Hepatocyte (in vitro differentiated cells): ENCODE measurements at places on chromosomes 4 and X.

GRCh38 chr4:153710681-153711080 lies 26.6 kb downstream of the TLR2 start:
- H3K27me3 ChIP-seq = no peaks in the 10 kb centered on the region
- H3K36me3 ChIP-seq = no peaks in the 10 kb centered on the region
- DNase-seq = no peak
- H3K27ac ChIP-seq = no peak overlapping the region

GRCh38 chrX:51487960-51488267 lies 8.5 kb downstream of the NUDT11 start:
- H3K36me3 ChIP-seq = no peaks in the 10 kb centered on the region
- no peak overlapping the region for H3K4me3 ChIP-seq
- no peaks in the 10 kb centered on the region for H3K4me1 ChIP-seq
- no peak overlapping the region for H3K27ac ChIP-seq
- no peak for DNase-seq

DNA sequence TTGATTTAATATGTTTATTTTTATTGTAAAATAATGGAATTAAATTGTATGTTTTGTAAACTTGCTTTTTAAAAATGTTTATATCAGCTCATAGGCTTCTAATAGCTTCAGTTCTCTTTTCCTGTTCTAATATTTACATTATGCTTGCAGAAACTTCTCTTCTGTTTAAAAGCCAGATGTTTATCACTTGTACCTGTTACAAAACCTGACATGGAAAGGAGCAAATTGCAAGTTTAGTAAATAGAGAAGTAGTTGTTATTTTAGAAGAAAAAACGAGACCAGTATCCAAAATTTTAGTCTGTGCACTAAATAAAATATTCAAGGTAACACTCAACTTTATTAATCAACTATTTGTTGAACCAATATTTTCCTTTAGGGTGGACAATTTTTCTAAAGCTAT lies 69.4 kb upstream of the GUCY1A1 start:
- H3K4me1 ChIP-seq = peaks cover 5% of the 10 kb centered on the region
- DNase-seq = no peak
- H3K4me3 ChIP-seq = no peak overlapping the region
- no peaks in the 10 kb centered on the region for H3K36me3 ChIP-seq

GRCh38 chr4:41814565-41814964 lies 66.0 kb upstream of the PHOX2B start:
- no peak overlapping the region for H3K27ac ChIP-seq
- H3K4me1 ChIP-seq = no peaks in the 10 kb centered on the region
- peaks cover 48% of the 10 kb centered on the region for H3K27me3 ChIP-seq
- no peaks in the 10 kb centered on the region for H3K36me3 ChIP-seq
- no peak overlapping the region for H3K4me3 ChIP-seq

DNA sequence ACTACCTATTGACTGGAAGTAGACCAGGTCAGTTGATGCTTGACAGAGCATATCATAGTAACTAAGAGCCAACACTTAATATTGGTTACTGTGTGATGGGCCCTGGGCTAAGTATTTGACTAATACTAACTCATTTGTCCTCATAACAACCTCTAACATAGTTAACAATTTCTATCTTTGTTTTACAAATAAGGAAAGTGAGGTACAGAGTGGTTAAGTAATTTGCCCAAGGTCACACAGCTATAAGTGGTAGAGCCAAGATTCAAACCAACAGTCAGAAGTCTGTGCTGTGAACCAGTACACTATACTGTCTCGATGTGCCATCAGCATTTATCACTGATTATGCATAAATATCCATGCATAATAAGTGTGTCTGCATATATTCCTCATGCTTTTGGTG lies 27.1 kb upstream of the NUP54 start:
- no peak overlapping the region for H3K4me3 ChIP-seq
- H3K27ac ChIP-seq = no peak overlapping the region
- H3K4me1 ChIP-seq = no peaks in the 10 kb centered on the region
- no peak for DNase-seq

DNA sequence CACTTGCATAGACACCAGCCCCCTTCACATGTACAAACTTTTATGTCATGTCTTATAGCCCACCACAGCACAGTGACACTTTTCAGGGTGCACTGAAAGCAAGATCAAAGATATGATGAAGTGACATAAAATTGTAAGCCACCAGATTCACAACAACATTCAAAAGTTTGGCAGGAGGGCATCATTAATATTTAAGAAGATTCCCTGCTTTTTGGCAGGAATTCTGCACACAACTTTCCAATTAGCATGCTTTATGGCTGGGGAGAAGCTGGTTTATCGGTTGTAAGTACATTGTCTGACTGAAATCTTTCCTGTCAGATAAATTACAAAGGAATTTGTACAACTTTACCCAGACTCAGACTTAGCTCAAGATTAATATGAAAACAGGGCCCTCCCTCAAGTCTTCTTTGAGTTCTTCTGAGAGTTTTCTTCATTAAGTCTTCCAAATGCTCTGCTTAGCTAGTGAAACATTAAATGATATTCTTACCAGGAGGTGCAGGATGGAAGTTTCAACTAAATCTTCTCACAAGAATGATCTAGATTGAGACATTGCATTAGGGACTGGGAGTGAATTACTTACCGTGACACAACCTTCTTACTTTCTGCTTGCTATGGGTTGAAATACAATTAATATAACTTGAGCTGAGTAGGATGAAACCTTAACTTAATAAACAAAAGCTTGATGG lies 523.8 kb downstream of the PPARGC1A start:
- H3K4me1 ChIP-seq = peaks cover 6% of the 10 kb centered on the region
- H3K4me3 ChIP-seq = no peak overlapping the region

DNA sequence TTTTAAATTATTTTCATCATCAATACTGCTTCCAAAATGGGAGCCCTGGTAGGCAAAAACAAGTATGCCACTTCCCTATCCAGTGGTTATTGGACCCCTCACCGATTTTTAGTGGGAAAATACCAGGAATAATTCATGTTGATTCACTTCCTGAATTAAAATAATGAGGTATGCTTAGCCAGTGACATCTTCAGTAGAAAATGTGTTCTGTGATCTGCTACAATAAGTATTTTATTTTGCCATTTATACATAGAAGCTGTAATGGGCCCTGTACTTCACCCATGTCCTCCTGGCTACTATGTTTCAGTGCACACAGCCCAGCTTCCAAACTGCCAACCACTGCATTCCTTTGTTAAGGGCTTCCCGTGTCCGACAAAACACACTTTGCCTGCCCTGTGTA lies 41.0 kb upstream of the KLHL34 start:
- H3K36me3 ChIP-seq = no peaks in the 10 kb centered on the region
- H3K27ac ChIP-seq = no peak overlapping the region
- no peak overlapping the region for H3K4me3 ChIP-seq
